ENCODE measurements at places on chromosomes 1 and 21.

DNA sequence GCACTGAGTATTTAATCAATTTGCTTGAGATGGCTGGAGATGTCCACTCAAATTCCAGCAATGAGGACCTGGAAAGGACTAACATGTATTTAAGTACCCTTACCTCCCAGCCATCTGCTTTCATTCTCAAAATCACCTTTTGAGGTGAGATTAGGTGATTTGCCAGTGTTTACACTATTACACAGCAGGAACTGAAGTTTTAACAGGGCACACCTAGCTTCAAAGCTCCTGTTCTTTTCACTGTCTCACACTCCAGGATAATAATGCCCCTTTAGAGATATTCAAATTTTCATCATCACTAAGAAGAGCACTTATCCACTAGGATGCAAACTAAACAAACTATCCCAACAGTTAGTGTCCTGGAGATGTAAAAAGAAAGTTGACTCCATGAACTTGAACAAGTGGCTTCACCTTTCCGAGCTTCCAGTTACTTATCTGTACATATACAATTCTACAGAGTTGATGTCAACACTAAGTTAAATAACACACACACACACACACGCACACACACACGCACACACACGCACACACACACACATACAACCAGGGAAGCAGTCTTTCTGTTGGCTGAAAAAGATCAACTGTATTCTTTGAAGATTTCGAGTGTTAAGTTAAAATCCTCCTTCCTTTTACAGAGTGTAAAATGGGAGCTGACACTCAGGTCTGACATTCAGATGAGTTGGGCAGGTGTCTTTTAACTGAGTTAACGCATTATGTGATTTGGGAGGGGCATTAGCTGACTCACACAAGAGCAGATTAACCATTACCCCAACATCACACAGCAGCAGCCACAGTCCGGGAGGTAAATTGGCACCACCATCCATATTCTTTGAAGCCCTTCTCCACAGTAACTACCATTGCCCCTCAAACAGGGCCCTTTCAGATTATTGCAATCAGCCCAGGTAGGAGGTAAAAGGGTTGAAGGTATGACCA, 15.5 kb upstream of the JAK1 start:
- no peak for DNase-seq

DNA sequence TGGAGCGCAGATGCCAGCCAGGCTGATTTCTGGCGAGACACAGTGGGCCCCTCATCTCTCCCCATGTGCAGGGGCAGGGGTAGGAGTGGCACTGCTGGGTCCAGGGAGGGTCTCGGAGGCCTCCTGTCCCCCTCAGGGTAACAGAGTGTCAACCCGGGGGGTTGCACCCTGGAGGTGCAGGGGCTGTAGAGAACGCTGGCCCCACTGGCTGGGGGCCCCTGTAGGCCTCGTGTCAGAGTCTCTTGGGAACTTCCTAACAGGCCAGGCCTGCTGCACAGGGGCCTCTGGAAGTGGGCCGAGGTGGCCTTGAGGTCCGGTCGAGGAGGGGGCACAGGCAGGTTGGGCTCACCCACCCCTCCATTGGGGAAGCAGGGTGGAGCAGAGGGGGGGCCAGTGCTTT, 38.9 kb upstream of the AJAP1 start:
- DNase-seq = no peak

DNA sequence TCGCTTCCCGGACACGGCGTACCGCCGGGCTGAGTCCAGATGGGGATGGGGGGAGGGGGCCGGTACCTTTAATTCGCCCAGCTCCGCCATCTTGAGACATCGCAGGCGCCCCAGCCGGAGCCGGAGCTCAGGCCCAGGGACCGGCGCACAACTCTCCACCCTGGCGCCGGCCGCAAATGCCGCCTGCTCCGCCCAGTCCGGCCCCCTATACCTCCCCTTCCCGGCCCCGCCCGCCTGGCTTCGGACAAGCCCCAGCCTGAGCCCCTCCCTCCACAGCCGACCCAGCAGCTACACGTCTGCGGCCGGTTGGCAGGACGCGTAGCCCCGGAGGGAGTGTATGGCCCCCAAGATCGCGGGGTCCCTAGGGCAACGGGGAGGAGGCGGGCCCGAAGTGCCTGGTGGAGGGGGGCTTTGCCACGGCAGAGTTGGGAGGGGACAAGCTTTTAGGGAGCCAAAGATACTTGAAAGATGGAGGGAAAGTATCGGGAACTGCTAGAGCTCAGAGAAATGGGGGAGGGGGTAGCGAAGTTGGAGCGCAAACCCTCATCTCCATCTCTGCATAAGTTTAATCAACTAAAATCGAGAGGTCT, at the start of gene PIAS3:
Gene PIAS3 (minus strand): TSS at position 181 of the 590 bp plus-strand sequence. CDS start 91 bp downstream, at position 90.
- DNase-seq = peak; percentile 93

DNA sequence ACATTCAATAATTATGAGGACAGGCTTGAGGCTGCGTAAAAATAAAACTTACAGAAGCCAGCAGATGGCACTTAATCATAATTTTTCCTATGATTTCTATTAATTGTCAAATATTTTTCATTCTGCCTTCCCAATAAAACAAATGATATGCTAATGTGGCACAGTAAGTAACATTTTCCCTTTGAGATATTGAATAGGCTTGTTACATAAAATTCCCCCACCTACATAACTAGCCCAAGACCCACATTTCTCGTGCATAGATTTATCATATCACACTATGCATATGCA, 55.4 kb upstream of the PTGFRN start:
- DNase-seq = no peak

GRCh38 chr1:97938285-97938642, 17.4 kb upstream of the DPYD start:
- DNase-seq = no peak

DNA sequence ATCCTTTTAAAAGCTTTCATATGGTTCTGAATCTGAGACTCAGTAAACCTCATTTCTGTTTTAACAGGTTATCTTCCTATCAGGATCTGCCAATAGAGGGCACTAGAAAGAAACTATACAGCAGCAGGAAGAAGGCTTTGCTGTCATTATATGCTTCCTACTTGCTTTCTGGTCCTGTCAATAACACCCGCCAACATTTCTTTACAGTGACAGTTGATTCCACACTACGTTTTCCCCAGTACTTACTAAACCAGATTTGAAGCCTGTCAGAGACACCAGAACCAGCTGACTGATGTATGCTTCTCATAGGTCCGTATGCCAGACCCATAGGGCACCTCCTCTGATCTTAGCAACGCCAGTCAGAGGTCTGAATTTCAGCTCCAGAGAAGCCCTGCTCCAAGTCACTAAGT, 341.0 kb upstream of the NEGR1 start:
- DNase-seq = no peak

DNA sequence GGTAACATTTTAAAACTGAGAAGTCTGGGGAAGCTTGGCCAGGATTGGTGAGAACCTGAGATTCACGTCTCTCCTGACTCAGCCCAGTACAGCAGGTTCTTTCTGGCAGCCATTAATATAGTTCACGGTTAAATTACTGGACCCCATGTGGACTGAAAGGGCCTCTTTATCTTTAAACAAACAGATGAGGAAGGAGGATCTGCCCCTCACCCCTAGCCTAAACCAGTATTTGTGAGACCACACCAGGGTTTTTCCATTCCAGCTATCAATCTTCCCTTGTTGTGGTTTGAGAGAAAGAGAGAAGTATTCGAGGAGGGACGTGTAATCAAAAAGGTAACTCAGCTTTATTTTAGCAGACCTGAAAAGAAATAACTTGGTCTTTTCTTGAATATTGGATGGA, 137.1 kb downstream of the PROX1 start:
- no peak for DNase-seq

GRCh38 chr1:155086856-155087535, 8.4 kb downstream of the EFNA3 start:
- no peak for DNase-seq

GRCh38 chr1:119139403-119139802, 1.1 kb downstream of the WARS2 start:
- DNase-seq = no peak

DNA sequence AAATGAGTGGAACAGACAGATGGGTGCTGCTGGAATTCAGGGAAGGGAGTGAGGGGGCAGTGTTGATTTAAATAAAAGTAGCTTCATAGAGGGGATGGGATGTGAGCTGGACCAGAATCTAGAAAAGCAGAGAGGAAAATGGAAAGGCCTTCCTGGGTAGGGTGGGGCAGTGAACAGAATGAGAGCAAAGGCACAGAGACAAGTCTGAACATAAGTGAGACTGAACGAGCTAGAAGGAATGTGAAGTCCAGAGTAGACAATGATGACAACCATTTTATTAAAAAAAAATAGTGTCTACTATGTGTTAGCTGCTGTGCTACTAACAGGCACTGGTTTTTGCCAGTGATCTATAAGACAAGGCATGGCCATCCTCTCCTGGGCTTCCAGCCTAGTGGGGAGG, 36.0 kb downstream of the ELK4 start:
- DNase-seq = no peak

DNA sequence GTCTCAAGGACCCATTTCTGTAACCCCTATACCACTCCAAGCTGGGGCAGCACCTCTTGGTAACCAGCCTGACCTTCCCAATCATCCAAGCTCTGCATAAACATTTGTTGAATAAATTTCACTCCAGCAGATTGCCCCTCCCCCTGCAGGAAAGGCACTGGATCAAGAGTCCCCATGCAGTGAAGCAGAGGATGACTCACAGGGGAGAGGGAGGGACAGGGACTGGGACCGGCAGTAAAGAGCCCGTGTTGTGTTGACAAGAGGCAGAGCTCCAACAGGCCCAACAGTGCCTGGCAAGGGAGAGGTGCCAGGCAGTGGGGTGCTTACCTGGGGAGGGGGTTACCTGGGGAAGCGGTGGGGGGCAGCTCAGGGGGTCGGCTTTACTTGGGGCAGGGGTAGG, 32.3 kb downstream of the SLC9A1 start:
- peak; percentile 86 for DNase-seq

GRCh38 chr21:14706712-14707510, 160.8 kb upstream of the SAMSN1 start:
- DNase-seq = no peak

DNA sequence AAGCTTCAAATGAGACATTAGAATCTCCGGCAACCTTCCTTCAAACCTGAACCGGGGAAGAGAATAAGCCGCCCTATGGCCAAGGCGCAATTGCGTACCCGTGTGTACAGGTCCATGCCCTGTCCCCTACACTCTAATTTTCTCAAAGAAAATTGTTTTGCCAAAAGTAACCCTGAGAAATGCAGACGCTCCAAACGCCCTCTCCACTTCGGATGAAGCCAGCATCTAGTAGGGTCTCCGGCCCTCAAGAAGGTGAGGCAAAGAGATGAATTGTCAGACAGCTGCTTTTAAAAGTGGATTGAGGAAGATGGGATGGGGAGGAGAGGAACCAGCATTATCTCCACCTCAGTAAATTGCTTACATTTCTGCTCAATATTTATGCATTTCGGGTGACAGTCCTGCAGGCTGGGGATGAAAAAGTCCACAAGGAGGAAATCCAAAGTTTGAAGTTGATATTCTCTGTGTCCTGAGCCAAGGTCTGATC, 630 bp upstream of the LHX9 start:
- no peak for DNase-seq

DNA sequence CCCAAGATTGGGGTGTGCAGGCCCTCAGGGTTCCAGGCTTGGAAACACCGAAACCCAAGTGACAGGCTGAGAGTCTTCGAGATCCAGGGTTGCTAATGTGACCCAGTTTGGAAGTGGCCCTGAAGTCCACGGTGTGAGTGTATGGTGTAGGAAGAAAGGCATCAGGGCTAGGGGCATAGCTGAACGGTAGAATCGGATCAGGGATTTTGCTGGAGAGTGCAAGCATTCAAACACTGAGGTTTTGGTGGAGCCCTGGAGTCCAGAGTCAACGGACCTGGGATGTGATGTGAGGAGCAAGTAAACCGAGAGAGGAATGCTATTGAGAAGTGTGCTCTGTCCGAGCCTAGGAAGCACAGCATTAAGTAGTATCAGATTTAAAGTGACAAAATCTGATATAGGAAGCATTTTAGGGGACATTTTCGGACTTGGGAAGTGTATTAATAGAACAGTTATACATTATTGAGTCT, 958 bp downstream of the NFYC start:
- peak; percentile 59 for DNase-seq

DNA sequence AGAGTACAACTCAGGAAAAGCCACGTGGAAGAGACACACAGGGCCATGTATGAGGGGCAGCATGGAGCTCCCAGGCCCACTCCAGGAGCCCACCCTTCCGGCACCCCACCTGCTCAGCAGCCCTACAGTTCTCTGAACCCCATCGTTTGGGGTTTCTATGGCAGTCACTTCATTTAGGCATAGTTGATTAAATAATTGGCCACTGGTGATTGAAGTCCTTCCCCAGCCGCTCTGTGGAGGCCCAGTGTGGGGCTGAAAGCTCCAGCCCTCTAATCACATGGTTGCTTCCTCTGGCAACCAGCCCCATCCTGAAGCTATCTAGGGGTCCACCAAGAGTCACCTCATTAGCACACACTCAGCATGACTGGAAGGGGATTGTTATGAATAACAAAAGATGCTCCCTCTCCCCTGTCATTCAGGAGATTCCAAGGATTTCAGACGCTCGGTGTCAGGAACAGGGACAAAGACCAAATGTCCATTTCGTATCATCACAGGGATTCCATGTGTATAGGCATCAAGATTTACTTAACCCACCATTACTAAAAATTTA, 12.2 kb upstream of the S100A7A start:
- no peak for DNase-seq

DNA sequence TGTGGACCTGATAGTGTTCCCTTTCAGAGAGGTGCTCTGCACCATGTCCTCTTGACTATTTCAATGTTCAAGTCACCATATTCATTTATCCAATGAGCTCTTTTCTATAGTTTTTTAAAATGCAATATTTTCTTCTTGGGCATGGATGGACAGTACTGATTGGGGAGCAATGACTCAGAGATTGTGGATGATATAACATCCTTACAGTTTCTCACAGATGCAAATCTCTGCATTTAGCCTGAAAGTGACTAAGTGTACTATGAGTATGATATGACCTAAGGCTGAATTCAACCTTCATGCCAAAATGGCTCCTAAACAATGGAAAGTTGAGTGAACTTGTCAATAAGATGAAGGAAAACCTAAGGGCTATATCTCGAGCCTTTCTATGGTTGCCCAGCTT, 36.5 kb downstream of the C4BPA start:
- DNase-seq = no peak

- no peak for DNase-seq
Measured at GRCh38 chr1:172112576-172112975, 271.3 kb downstream of the DNM3 start.

GRCh38 chr1:92476071-92476631, 10.6 kb downstream of the GFI1 start:
- no peak for DNase-seq

GRCh38 chr1:167721617-167722151, at the start of gene MPZL1:
TSS of gene MPZL1 (plus strand) at chr1:167721982. CDS start at chr1:167722152, 170 bp downstream.
- peak; percentile 97 for DNase-seq

DNA sequence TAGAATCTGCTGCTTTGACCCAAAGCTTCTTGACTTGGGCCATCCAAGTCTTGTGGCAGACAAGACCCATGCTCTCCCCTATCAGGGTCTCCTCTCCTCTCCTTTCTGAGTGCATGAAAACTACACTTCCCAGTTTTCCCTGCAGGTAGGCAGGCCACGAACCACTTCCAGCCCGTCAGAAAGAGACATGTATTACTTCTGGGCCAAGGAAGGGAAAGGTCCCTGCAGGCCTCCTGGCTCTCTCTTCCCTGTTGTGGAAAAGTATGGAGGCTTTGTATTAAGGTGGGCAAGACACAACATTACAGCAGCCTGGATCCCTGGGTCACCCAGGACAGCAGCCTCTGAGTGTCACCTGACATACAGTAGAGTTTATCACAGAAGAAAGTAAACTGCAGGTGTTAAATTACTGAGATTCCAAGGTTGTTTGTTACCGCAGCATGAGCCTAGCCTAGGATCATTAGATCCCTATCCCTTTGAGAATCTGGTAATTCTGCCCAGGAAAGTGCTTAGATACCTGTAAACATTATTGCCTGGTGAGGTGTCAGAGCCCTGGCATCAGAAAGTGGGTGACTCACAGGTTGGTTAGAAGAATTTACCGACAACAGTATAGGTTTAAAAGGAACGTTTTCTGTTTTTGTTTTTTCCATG, 717.3 kb downstream of the MATN1 start:
- DNase-seq = no peak

All from right atrium auricular region (tissue), 2 donors.